Hepatocyte (in vitro differentiated cells): ENCODE measurements at places on chromosomes 7 and 10. TPM values are rescaled to one million over a fixed set of nuclear protein-coding genes. Genes with fewer than 3 reads are reported as not detected.

DNA sequence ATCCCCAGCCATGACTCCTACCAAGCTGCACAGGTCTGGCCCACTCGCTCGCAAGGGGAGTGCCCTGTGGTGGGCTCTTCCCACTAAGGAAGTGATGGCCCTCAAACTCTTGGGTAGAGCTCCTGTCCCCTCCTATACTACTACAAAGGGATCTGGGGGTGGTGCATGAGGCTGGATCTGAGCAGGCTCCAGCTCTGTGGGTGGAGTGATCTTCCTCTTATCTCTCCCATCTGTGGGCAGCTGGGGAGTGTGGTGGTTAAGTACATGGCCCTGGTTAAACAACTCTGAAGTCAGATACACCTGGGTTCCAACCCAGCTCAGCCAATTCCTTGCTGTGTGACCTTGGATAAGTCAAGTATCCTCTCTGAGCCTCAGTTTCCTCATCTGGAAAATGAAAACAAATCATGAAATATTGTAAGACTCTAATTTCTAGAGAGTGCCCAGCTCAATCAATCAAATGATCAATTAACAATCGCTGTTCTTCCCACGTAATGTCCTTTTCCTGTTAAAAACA, 17.4 kb downstream of the DDIT4 start:
- no peaks in the 10 kb centered on the region for H3K27me3 ChIP-seq
- no peak overlapping the region for H3K27ac ChIP-seq
- DNase-seq: no peak
- H3K36me3 ChIP-seq: no peaks in the 10 kb centered on the region

GRCh38 chr7:100466653-100467605, 2.9 kb upstream of the SPACDR start:
- no peak overlapping the region for H3K4me3 ChIP-seq
- no peaks in the 10 kb centered on the region for H3K36me3 ChIP-seq
- no peaks in the 10 kb centered on the region for H3K27me3 ChIP-seq
- no peak overlapping the region for H3K27ac ChIP-seq

DNA sequence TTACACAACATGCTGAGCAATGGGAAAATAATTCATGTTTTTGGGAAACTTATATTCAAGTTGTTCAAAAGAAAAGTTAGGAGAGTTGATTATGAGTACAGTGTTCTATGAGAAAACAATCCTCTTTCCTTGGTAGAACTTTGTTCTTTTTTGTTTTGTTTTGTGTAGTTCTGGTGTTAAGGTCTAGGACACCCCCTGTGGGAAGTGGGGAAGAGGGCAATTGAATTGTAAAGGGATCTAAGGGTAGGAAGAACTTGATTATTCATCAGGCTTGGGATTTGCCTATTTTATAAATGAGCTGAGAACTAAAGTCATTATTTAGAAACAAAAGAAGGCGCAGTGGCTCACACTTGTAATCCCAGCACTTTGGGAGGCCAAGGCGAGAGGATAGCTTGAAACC, 25.9 kb upstream of the CDK13 start:
- no peak for DNase-seq
- no peak overlapping the region for H3K27ac ChIP-seq
- no peaks in the 10 kb centered on the region for H3K4me1 ChIP-seq
- H3K27me3 ChIP-seq: no peaks in the 10 kb centered on the region
- no peaks in the 10 kb centered on the region for H3K36me3 ChIP-seq
- no peak overlapping the region for H3K4me3 ChIP-seq

GRCh38 chr7:490461-491291, 29.0 kb downstream of the PDGFA start:
- no peaks in the 10 kb centered on the region for H3K27me3 ChIP-seq
- no peak overlapping the region for H3K27ac ChIP-seq
- H3K36me3 ChIP-seq: no peaks in the 10 kb centered on the region
- H3K4me1 ChIP-seq: peaks cover 2% of the 10 kb centered on the region
- DNase-seq: no peak

GRCh38 chr10:103968441-103969391, 1.8 kb downstream of the SLK start:
- no peaks in the 10 kb centered on the region for H3K36me3 ChIP-seq
- peaks cover 14% of the 10 kb centered on the region for H3K4me1 ChIP-seq
- no peak for DNase-seq
- H3K4me3 ChIP-seq: peak overlapping the region; percentile 82

DNA sequence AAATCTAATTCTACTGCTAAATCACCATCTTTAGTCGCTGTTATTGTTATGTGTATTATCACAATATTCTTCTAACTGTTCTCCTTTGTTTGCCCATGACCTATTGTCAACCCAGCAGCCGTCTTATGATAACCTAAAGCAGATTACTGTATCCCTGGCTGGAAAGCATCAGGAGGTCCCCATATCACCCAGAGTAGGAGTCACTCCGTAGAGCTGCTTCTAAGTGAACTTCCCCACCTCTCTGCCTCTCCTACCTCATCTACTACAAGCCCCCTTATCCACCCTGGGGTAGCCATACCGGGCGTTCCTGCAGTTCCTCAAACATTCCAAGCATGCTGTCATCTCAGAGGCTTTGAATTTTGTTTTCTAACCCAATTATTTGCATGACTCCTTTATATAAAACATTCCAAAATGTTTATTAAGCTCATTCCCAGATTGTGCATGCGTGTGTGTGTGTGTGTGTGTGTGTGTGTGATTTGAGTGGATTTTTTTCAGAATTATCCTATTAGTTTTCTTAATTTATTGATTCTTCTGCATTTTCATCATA, 39.7 kb downstream of the POU6F2 start:
- no peak overlapping the region for H3K27ac ChIP-seq
- no peaks in the 10 kb centered on the region for H3K4me1 ChIP-seq
- no peaks in the 10 kb centered on the region for H3K36me3 ChIP-seq
- no peak for DNase-seq
- H3K4me3 ChIP-seq: no peak overlapping the region

DNA sequence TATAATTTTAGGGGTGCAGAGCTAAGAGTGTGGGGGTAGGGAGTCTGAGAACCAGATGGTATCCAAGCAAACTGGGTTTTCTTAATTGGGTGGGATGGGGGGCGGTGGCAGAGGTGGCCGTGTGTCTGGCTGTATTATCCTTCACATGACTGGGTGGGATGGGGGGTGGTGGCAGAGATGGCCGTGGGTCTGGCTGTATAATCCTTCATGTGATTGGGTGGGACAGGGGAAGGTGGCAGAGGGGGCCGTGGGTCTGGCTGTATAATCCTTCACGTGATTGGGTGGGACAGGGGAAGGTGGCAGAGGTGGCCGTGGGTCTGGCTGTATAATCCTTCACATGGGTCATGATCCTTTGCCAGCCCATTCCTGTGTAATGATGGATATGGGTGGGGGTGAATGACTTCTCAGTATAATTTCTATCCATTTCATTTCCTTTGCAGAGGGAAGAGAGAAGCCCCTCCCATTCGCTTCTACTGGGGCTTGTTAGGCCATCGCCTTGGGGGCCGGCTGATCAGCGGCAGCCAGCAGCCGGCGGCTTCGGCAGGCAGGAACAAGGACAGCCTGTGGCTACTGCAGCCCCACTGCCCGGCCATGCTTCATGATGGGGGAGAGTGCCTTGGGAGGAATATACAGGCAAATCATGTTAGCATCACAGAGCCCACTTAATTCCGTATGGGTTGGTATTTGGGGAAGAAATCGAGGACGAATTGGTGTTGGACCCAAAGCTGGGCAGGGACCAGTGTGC, 179.6 kb upstream of the MKI67 start:
- no peak overlapping the region for H3K4me3 ChIP-seq
- no peak overlapping the region for H3K27ac ChIP-seq
- H3K27me3 ChIP-seq: no peaks in the 10 kb centered on the region
- H3K4me1 ChIP-seq: no peaks in the 10 kb centered on the region

GRCh38 chr7:255721-256361, 34.1 kb upstream of the FOXL3 start:
- DNase-seq: no peak
- H3K4me3 ChIP-seq: no peak overlapping the region
- no peaks in the 10 kb centered on the region for H3K27me3 ChIP-seq
- H3K4me1 ChIP-seq: no peaks in the 10 kb centered on the region
- no peak overlapping the region for H3K27ac ChIP-seq

GRCh38 chr7:108037140-108037539, 34.2 kb upstream of the LAMB1 start:
- H3K27ac ChIP-seq: no peak overlapping the region
- no peaks in the 10 kb centered on the region for H3K36me3 ChIP-seq
- no peaks in the 10 kb centered on the region for H3K27me3 ChIP-seq
- DNase-seq: no peak
- no peak overlapping the region for H3K4me3 ChIP-seq

Gene AKR1E2
- 1.6 and 1.9 TPM in 2 replicates for polyA plus RNA-seq

- peaks cover 10% of the 10 kb centered on the region for H3K4me1 ChIP-seq
- no peak for DNase-seq
- H3K27ac ChIP-seq: no peak overlapping the region
- no peaks in the 10 kb centered on the region for H3K27me3 ChIP-seq
These were observed 37.8 kb upstream of the CHST15 start for GRCh38 chr10:124131172-124131571.

DNA sequence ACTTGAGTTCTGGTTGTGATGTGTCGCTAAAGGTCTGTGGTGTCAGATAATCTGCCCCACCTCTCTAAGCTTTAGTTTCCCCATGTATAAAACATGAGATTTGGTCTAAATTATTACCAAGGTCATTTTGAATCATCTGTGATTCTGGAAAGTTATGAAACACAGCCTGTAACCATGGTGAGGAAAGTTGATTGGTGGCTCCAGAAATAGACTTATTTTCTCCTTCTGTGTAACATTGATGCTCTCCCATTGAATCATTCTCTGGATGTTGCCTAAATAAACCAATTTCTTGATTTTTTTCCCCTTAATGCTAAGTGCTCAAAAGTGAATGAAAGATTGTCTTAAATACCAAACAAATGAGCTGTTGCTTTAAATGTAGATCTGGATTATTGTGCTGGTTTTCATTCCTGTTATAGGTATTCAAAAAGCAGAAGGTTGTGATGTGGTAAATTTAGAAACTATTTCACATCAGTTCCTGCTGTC, 30.0 kb upstream of the PCGF5 start:
- no peaks in the 10 kb centered on the region for H3K36me3 ChIP-seq
- no peak for DNase-seq
- H3K27ac ChIP-seq: no peak overlapping the region
- H3K4me3 ChIP-seq: no peak overlapping the region

DNA sequence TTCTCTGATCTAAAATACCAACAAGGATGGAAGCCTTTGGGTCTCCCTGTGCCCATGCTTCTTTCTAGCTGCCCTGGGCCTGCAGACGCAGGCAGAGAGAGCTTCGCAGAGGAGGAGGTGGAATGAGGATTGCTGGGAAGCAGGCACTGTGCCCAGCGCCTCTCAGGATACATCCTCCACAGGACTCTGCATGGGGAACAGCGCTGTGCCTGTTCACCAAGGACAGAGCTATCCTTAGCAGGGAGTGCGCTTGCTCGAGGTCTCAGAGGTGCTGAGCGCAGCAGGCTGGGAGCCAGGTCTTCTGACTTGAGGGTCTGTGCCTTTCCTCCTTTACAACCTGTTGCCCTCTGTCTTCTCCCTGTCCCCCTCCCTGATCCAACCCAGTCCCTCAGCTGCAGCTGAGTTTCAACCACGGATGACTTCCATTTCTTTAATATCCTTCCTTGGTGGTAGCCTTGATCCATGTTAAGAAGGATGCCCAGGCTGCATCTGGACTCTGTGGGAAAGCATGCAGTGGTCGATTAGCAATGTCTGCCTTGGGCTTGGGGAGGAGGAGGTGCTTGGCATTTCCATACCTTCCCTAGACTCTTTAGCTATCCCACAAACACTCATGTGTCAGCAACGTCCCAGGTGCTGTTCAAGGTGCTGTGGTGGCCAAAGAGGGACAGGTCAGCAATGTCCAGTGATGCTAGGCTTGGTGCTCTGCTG, 219.6 kb upstream of the GPR26 start:
- no peaks in the 10 kb centered on the region for H3K4me1 ChIP-seq
- H3K27me3 ChIP-seq: peaks cover 3% of the 10 kb centered on the region
- no peak overlapping the region for H3K4me3 ChIP-seq
- no peaks in the 10 kb centered on the region for H3K36me3 ChIP-seq
- H3K27ac ChIP-seq: no peak overlapping the region
- no peak for DNase-seq

DNA sequence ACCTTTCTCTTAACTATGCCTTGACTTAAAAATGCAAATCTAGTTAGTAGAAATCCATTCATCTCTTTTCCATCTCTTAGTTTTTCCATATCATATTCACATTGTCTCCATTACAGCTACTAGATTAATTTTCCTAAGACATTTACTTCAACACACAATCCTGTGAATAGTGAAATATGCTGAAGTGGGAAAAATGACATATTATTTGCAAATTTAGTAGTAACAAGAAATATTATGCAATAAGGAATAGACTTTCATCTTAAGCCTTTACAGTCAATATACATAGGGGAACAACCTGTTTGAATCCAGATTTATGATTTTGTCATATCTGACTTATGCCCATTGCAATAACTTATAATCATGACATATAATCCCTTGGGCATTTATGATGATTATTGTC, 277.0 kb upstream of the IMMP2L start:
- no peak for DNase-seq
- no peaks in the 10 kb centered on the region for H3K36me3 ChIP-seq
- no peaks in the 10 kb centered on the region for H3K27me3 ChIP-seq
- H3K4me1 ChIP-seq: no peaks in the 10 kb centered on the region
- no peak overlapping the region for H3K27ac ChIP-seq

Gene FGFBP3
- polyA plus RNA-seq: 2.6 and 5.6 TPM in 2 replicates

Gene FRMD4A
- 5.4 and 9.9 TPM in 2 replicates for polyA plus RNA-seq

DNA sequence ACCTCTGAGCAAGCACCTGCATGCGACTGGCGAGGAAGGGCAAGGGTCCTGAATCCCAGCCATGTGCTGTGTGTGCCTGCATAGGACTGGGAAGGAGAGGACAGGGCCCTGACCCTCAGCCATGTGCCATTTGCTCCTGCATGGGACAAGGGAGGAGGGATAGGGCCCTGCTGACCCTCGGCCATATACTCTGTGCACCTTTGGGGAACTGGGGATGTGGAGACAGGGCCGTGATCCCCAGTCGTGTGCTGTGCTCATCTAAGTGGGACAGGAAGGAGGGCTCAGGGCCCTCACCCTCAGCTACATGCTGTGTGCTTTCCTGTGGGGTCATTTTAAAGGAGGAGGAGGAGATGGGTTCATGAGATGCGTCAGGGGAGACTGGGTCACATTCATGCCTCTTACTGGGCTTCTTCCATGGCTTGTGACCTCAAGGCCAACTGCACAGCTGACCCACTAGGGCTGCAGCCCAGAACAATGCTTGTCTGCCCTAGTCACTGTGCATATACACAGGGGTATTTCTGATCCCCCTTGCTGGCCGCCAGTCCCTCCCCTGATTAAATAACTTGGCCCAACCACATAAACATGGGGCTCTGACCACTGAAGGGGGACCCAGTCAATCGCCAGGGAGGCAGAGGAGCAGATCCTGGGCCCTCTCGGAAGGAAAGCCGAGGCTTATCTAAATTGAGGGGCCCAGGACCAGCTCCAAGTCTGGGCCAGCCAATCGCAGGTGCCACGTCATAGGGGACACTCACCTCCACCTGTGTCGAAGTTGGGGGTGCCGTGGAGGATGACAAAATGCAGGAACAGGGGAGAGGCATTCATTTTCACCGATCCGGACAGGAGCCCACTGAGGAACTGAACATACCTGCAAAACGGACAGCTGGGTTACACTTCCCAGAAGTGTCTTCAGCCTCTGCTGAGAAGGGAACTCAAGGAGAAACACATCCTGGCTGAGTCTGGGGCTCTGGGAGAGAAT, 167.3 kb downstream of the TNS3 start:
- H3K27me3 ChIP-seq: no peaks in the 10 kb centered on the region
- no peak for DNase-seq
- no peak overlapping the region for H3K27ac ChIP-seq
- no peaks in the 10 kb centered on the region for H3K36me3 ChIP-seq

Gene SLC18A2
- 0.84 and 1.6 TPM in 2 replicates for polyA plus RNA-seq
